Bronchial epithelial cell (primary cell): ENCODE measurements at places on chromosomes 3 and 15.

DNA sequence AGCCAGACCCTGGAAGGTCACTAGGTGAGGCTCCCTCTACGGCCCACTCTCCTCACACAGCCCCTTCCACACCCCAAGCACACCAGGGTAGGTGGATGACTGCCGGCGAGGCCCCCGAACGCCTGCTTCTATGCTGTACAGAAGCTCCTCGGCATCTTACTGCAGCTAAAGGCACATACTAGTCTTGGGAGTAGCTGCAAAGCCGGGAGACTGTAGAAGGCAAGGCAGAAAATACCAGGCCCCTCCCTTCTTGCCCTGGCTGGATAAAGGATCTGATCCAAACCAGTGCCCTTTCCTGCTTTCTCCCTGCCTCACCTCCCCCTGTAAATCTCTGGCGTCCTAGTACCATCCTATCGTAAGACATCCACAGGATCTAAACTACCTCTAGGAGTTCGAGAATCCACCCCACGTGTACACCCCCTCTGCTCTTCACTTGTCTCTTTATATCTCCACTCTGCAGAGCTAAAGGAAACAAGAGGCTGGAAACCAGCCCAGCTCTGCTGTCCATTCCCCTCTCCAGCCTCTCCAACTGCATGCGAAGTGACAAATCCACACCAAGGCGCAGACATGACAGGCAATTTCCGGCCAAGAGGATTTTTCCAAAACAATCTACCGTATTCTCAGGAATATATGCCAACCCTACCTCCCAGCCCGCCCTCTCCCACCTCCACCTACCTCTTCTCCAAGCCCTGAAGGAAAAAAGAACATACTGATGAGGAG is 11.8 kb downstream of the TNK2 start:
- no peak for DNase-seq

DNA sequence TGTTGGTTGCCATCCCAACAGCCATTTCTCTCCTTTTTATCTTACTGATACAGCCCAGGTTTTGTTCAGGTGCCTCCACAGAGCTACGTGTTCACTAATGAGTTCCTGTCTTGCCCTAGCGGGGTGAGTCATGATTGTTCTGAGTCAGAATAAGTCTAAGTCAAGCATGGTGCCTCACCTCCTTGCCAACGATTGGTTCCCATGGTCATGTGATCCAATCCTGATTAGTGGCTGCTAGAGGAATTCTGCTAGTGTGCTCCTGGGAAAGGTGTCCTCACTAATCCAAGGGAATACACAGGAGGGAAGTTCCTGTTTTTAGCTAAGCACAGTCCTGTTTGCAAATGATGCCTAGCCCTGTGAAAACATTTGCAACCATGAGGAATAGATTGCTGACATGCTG is 99.8 kb downstream of the NSUN3 start:
- peak; percentile 97 for DNase-seq

DNA sequence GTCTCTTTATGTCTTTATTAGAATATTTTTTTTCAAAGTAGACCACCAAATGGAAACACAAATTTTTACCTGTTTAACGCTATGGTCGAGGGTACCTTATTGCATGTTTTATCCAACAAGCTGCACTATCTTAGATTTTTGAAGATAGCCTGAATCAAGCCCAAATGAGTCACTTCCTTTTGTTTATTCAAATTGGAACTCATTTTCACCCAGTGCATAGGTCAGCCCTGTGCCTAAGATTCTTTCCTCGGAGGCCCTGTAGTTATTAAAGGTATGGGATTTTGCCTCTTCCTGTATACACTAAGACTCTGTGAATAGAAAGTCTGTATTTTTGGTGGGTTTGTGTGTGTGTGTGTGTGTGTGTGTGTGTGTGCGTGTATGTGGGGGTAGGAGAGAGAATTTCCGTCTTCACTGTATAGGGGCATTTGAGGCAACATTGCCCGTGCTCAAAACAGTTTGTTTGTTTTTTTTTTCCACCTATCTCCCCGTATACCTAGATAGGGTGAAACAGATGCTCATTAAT is 358.0 kb upstream of the CADM2 start:
- no peak for DNase-seq

- DNase-seq: no peak
Observed at GRCh38 chr15:58336161-58336560, 95.6 kb upstream of the LIPC start.

DNA sequence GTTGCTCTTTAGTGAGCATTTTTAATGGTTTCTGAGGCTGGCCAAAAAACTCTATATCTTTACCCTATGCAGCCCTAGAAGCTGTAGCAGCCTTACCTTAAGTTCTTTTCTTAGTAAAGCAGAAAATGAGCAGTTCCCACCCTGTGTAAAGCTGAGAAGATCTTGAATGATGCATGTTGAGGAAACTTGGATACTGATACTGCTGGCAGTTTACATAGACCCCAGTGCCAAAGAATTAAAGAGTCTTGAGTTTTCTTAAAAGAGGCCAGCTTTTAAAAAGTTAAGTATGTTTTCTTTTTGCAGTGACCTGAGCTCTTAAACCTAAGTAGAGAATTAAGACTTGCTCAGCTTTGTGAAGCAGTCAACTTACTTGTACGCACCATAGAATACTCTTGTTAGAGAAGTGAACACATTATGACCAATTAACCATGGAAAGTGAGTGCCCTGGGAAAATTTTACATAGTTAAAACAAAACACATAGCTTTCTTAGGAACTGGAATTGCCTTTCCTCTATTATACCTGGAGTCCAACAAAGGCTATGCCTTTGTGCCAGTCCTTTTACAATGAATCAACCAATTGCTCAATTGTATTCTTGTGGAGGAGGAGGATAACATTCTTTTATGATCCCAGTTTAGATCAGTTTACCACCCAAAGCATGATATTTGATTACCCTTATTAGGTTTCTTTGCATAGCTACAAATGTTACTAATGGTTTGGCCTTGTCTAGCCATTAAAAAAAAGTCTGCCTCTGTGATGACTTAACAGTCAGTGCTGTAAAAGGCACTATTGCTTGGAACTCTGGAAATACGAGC is 28.4 kb downstream of the PLS1 start:
- DNase-seq: peak; percentile 25

DNA sequence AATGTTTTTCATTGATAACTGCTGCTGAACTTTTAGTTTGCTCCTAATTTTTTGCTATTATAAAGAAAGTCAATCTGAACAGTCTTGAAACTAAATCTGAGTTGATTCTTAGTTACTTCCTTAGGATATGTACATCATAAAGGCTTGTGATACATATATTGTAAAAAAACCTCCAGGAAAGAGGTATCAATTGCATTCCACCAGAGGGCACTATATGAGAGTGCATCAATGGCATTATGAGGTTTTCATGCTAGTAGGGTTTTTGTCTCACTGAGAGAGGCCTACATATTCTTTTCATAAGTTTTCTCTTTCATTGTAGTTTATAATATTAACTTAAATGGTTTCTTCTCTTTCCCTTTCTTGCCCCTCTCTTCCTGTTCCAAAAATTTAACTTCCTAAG is 46.9 kb downstream of the PIK3R4 start:
- DNase-seq: peak; percentile 59

DNA sequence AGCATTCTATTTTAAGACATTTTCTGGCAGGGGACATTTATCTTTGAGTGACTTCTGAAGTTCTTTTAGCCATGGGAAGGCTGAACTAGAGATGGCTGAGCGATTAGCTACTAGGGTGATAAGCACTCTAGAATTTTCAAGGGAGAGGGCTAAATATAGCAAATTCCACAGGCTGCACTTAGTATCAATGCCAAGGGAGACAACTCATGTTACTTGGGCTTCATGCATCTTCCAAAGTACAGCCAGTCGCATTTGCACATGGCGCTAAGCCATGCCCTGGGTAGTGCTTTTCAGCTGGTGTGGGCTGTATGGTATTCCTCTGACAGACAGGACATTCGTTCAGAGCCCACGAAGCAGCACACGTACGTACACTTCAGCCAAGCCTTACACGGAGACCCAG is 69.6 kb downstream of the RYR3 start:
- DNase-seq: no peak

DNA sequence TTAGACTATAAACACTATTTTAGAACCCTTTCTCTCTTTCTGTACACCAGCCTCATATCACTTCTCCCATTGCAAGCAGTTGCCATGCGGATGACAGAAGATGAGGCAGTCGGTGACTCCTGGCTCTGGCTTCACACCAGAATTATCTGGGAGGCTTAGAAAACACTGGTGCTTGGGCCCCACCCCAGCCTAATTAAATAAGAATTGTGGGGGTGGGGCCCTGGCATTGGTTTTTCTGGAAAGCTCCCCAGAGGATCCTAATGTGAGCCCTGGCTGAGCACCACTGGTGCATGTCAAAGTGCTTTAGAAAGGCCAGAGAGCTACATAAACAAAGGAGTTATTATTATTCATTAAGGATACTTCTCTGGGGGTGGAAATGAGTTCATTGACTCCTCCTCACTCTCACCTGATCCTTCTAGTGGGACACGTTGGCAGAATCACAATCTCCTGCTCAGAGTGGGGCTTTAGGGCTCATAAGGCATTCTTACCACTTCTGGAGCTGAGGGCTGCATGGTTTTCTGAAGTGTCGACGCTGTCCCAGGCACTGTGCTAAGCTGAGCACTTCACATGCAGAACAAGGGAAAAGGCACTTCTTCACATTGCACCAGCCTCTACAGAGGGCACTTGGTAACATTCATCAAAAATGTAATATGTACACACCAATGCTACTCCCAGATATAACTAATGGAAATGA is 188.5 kb upstream of the TLE3 start:
- DNase-seq: no peak

GRCh38 chr15:68369931-68370767 is 61.8 kb downstream of the ITGA11 start:
- DNase-seq: no peak

- DNase-seq: no peak
Observed at GRCh38 chr15:101129851-101130380, 121.9 kb downstream of the CHSY1 start.

- DNase-seq: no peak
Observed at GRCh38 chr3:147406028-147406931, at the start of gene ZIC4. TSS of gene ZIC4 (minus strand) at chr3:147406543. CDS start at chr3:147402797, 3,746 bp downstream.

DNA sequence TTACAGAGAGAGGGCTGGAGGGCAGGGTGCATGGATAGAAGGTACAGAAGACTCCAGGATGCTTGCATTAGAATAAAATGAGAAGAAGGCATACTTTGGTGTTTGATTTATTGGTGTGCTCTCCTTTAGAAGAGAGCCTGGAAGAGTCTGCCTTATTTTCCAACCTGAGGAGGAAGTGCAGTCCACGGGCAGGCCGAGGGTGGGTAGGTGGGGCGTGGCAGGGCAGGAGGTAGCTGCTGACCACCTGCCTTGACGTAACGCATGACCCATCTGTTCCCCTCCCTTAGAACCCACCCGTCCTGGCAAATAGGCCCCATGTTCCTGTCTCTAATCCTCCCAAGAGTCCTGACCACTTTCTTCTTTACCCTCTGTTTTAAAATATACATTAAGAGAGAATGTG is 222.3 kb upstream of the LYSMD4 start:
- DNase-seq: no peak
